ENCODE measurements at places on chromosomes 16 and 17.
A peak's percentile ranks its signal among the peaks of the same experiment; 100 is the strongest.

DNA sequence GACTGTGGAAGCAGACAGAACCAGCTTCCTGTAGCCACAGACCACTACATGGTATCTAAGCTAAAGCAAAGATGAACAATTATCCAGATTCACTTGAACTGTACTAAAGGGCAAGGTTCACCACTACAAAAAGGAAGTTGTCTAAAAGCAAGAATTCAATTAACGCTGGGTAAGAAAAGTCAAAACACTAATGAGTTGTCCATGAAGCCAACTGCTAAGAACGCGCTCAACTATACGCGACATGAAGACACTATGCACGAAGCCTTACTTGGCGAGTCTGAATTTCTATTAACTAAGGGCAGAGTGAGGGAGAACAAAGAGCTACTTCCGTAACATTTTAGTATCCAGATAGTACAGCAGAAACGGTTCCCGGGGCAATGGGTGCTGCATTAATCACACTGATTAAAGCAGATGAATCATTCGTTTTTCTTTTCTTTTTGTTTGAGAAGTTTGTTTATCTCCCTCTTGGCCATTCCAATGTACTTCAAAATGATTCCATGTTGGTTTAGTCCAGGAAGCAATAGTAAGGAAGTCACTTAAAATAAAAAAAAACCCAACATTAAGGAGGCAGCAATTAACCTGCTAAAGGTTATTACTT lies 2.8 kb upstream of the RPS15A start:
- DNase-seq = no peak

DNA sequence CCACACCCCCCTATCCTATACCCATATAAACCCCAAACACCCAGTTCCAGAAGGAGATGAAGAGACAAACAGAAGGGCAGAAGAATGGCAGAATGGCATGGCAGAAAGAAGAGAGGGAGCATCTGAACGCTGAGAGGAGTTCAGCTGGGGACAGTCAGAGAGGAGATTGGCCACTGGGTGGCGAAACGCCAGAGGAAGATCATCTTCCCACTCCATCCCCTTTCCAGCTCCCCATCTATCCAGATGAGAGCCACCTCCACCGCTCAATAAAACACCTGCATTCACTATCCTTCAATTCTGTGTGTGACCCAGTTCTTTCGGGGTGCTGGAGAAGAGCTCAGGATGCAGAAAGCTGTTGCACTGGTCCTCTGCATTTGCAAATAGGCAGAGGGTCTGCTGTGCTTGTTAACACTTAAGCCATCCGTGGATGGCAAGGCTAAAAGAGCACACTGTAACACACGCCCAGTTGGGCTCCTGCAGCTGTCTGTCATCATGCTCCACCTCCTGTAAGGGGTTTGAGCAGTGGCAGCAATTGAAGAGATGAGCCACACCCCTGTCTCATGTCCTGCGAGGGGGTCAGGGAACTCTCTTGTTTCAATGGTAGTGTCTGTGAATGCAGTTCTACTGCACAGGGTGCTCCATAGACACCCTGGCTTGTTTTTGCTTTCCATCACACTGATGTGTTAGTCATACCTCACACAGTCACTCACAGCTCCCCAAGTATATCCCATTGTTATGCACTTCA lies 1034.8 kb upstream of the RBFOX1 start:
- no peak for DNase-seq

- no peak for DNase-seq
These were observed 31.6 kb downstream of the IFT140 start for GRCh38 chr16:1580256-1580655.

GRCh38 chr16:12975766-12976165 lies 74.4 kb downstream of the SHISA9 start:
- no peak for DNase-seq

DNA sequence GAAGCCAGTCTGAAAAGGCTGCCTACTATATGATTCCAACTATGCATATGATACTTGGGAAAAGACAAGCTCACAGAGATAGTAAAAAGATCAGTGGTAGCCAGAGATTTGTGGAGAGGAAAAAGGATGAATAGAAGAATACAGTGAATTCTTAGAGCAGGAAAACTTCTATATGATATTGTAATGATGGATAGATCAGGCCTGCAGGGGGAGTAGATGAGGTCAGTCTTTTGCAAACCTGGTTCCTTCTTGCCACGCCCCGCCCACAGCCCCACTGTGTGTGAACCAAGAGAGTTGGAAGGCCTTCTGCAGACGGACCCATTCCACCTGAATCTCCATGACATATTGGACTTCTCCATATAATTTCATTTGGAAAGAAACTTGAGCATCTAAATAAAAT lies 761 bp upstream of the CCL8 start:
- DNase-seq = peak; percentile 10

DNA sequence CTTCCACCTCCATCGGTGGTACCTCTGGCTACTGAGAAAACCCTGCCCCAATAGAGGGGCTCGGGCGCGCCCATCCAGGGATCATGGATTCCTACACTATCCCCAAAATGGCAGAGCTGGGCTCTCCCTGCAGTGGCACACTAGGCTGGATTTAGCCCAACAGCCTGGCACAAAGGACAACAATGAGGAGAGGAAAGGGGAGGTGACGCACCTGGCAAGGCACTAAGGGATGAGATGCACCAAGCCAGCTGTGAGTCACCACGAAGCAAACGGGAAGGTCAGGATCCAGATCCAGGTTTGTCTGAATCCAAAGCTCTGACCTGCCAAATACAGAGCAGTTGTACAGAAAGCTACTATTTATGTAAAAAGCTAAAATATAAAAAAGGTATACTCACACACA lies 18.1 kb downstream of the UBE2O start:
- DNase-seq = no peak

GRCh38 chr16:73616166-73616753 lies 568.3 kb upstream of the ZFHX3 start:
- DNase-seq = no peak

GRCh38 chr17:39485555-39485954 lies 24.3 kb downstream of the CDK12 start:
- DNase-seq = no peak

DNA sequence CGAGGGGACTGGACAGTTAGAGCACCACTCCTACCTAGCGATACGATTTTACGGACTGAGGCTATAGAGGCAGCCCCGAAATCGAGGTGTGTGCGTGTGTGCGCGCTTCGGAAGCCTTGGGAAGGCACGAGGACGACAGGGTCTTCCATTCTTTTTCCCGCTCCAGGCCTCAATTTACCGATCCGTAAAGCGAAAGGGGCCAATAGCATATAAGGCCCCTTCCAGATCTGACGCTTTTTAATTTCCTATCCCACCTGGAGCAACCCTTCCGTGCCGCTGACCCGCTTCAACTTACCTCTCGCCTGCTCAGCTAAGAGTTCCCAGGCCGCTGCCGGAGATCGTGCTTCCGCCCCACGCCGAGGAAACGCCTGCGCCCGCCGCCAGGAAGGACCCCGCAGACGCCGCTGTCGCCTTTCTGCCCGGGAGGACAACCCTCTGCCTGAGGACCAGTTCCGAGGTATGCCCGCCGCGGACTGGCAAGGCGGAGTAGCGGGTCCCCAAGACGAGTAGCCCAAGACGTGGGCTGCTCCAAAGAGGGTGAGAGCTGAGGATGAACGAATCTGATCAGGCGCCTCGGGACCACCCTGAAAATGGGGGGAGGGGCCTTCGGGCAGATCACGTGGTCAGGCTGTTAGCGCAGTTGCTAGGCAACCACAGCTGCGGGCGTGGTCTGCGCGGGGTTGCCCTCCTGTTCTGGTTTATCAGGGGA lies at the start of gene EFTUD2:
EFTUD2 (minus strand) TSS at position 372 of the 709 bp plus-strand sequence. CDS start 4,924 bp downstream, outside the sequence.
- DNase-seq = peak; percentile 87

DNA sequence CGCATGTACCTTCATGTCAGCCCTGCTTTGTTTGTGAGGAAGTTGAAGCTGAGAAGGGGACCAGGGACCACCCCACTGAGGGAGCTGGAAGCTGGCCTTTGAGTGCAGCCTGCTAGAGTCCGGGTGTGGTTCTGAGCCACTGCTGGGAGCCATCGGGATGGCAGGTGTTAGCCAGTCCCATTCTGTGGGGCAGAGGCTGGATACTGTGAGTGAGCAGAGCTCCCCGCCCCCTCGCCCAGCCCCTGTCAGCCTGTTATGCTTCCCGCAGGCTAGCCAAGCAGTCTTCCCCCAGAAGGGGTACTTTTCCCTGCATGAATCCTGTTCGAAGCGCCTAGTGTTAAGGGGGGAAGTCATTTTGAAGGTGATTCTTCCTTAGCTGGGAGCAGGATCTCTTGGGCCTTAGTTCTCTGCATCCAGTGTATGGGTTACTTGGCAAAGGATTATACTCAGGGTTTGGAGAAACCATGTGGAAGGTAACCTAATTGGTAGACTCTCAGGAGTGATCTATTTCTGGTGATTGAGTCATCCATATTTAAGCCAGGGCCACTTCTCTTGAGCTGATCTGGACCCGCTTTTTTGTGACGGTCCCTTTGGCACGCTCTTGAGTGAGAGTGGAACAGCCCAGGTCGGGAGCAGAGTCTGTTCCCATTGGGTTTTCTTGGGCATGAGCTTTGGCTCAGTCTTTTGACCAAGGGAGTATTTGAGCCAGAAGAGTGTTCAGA lies 23.8 kb downstream of the AKAP1 start:
- no peak for DNase-seq

- DNase-seq = no peak
These were observed 16.3 kb upstream of the CDH15 start for GRCh38 chr16:89155184-89155679.

DNA sequence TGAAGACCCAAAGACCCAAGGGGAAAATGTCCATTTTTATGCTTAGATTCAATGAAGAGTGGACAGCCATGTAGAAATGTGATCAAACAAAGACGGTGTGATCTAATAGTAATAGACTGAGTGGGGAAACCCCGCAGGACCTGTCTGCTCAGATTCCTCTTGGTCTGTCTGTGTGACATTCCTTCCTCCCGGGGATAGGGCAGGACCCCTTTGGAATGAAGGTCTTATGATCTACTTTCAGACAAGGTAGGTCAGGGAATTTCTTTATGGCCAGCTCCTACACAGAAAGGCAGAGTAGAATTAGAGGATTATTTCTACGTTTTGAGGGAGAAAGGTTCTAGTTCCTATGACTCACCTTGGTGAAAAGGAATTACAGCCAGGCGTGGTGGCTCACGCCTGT lies 267.6 kb downstream of the STX8 start:
- DNase-seq = no peak

- DNase-seq = no peak
These were observed 2.0 kb downstream of the SLC13A5 start for GRCh38 chr17:6711081-6711674.

DNA sequence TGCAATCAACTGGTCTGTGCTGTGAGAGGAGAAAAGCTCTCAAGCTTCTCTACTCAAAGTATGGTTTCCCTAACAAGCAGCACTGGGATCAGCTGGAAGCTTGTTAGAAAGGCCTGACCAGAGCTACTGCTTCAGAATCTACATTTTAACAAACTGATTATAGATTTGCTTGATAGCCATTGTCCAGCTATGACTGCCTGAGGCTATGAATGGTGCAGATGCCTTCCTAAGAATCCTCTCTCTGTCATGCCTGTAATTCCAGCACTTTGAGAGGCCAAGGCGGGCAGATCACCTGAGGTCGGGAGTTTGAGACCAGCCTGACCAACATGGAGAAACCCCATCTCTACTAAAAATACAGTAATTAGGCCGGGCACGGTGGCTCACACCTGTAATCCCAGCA lies 28.6 kb downstream of the PKD1L3 start:
- no peak for DNase-seq

DNA sequence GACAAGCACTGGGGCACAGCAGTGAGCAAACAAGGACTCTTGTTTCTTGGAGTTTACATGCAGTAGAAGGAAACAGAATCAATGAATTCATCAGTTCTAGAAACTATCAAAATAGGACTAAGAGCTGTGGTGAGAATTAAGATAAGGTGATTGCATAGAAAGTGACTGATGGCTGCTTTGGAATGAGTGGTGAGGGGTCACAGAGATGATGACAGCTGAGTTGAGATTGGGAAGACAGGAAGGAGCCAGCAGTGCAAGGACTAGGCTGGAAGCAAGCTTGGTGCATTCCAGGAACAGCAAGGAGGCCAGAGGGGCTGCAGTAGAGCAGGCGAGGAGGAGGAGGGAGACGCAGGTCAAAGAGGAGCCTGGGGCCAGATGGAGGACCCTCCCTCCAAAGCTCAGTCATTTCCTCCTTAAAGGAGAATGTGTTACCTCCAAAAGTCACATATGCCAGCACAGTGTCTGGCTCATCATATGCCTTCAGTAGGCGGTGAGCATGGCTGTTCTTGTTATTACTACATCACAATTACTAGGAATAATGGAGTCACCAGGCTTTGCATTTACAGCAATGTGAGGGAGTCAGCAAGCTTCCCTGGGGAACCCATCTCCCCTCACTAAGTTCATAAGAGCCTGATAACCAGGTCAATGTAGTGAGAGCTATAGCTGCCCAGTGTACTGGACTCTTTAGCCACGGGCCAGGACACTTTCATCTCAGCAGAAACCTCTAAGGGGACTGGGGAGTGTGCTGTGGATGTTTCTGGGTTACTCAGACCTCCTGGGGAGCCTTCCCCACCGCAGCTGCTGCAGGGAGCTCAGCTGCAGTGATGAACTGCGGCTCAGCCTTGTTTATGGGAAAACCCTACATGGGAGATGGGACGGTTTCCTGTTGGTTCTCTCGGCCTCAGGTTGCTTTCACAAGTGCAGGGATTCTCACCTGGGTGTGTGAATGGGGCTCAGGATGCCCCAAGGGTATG lies 157.2 kb downstream of the SEC14L1 start:
- no peak for DNase-seq

DNA sequence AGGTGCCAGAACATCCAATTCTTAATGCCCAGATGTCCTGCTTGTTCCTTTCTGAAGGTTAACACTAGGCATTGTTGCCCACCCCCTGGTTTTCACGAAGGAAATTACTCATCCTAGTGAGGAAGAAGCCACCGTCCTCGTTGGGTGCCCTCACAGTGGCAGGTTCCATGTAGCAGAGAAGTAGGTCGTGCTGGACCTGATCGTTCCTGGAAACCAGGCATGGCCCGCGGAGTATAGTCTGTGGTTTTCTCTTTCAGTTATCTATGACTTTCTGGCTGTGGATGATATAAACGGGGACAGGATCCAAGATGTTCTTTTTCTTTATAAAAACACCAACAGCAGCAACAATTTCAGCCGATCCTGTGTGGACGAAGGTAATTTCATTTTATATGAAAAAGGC lies 16.5 kb downstream of the RGS11 start:
- no peak for DNase-seq

GRCh38 chr16:81469710-81470535 lies 25.3 kb downstream of the CMIP start:
- peak; percentile 44 for DNase-seq

- no peak for DNase-seq
These were observed 82.0 kb downstream of the GLG1 start for GRCh38 chr16:74524926-74525325.

DNA sequence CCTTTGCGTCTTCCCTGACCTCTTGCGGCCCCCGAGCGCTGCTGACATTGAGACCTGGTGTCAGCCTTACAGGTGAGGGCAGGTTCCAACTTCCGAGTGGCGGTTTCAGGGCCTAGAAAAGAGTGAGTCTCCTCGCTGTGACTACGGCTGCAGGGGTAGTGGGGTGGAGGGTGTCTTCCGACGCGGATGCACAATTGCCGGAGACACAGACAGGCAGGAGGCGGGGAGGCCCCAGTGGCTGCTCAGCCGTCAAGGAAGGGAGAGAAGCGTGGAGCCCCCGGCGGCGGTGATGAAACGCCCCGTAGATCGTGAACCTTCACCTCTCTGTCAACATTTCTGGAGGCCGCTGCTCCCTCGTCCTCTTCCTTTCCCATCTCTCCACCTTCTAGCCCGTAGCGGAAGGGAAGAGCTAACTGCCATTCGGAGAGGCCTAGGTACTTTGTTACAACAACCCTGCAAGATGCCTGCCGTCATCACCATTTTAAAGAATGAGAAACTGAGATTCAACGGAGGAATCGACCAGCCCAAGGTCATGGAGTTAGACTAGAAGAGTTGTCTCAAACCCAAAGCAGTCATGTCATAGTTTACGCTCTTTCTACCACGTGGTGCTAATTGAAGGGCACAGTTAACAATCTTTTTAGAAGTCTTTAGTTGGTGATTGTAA lies 485 bp downstream of the DNAJA3 start:
- no peak for DNase-seq
